ENCODE measurements at places on chromosomes 6 and 20.

DNA sequence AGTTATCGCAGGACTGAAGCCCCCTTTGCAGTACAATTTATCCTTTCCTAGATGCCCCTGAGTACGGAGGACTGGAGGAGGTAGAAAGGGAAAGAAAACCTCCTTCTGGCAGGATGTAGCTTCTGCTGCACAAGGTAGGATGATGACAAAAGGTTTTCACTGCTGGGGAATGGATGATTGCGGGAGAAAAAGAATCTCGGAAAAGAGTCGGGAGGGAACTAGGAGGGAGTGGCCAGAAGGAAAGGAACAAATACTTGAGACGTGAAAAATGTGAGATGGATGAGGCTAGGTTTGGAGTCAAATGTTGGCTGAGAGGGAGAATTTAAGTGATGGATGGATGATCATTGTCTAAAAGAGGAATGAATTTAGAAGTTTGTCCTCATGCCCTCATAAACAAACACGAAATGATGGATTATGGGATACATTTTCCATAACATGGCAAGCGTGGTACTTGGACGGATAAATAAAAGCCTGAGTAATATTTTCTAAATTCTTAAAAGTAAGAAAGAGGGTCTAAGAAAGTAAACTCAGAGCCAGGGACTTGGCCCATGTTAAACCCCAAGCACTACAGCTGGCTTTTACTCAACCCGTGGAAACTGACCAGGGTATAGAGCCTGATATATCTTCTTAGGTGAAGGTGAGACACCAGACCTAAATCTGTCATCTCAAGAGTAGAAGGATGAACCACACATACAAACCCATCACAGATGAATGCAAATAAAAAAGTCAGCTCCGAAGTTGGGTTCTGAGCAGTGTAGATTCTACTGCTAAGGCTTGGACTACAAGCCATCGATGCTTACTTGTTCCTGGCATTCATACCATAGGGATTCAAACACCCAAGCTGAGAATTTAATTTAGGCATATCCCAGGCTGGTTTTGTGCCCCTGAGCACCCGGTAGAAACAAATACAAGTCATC lies 72.4 kb downstream of the HFE start:
- DNase-seq = no peak

GRCh38 chr6:41602864-41603608 lies 35.2 kb upstream of the MDFI start:
- DNase-seq = peak; percentile 66

DNA sequence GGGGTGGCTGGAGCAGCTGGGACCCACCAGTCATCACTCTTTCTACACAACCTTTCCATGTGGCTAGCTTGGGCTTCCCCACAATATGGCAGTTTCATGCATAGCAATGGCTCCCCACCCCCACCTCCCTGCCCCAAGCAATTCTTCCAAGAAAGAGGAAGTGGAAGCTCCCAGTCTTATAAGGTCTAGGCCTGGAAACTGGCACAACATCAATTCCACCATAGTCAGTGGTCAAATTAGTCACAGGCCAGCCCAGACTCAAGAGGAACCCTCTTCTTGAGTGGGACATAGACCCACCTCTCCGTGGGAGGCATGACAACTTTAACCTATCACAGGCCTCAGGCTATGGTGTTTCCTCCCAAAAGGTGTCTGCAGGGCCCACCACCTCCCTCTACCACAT lies 17.7 kb downstream of the TGM6 start:
- no peak for DNase-seq

DNA sequence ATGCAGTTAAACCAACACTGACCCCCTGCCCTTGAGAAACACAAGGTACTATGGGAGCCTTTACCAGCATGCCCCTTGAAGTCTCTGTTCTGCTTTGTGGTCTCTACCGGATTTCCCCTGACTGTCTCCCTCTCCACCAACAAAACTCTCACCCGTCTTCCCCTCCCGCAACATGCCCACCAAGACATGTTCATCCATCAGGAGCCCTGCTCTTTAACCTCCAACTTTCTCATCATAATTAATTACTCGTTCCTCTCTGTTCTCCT lies 1.1 kb downstream of the ZNF165 start:
- no peak for DNase-seq

DNA sequence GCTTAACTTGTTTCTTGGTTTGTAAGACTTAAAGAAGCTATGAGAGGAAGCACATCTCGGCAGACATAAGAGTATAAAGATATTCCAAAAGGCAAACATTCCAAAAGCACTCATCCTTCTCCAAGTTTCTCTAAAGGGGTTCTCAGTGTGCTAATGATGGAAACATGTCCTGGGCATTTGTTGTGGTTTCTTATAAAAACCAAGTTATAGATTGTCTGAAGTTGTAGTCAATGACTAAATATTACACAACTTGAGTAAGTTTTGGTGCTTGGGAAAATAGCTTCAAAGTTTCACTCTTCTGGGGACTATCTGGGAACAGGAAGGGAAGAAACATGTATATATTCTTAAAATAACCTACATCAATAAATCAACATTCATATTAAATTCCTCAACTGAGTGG lies 128.3 kb upstream of the TBX18 start:
- DNase-seq = no peak

- peak; percentile 30 for DNase-seq
Observed at GRCh38 chr6:149840345-149841075, 23.6 kb downstream of the LRP11 start.

GRCh38 chr20:4904127-4904860 lies 97.0 kb downstream of the SLC23A2 start:
- no peak for DNase-seq

DNA sequence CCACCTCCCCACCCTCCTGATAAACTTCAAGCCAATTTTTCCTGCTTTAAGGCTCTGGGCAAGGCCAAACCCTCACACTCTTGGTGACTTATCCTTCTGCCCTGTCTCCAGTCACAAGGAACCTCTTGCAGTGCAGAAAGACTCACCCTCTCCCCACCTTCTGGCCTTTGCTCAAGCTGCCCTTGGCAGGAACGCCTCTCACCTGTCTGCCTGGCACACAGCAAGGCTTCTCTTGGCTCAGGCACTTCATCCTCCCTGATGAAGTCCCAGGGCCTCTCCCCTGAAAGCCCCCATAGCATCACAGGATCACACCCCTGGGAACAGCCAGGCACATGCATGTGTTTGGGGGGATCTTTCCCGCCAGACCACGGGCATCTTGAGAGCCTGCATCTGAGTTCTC lies 68.8 kb upstream of the NNAT start:
- DNase-seq = no peak

Data from activated T-cell treated with anti-CD3 and anti-CD28 coated beads for 48 hours (primary cell).